ENCODE measurements at places on chromosomes 7 and 10.
A peak's percentile ranks its signal among the peaks of the same experiment; 100 is the strongest.

DNA sequence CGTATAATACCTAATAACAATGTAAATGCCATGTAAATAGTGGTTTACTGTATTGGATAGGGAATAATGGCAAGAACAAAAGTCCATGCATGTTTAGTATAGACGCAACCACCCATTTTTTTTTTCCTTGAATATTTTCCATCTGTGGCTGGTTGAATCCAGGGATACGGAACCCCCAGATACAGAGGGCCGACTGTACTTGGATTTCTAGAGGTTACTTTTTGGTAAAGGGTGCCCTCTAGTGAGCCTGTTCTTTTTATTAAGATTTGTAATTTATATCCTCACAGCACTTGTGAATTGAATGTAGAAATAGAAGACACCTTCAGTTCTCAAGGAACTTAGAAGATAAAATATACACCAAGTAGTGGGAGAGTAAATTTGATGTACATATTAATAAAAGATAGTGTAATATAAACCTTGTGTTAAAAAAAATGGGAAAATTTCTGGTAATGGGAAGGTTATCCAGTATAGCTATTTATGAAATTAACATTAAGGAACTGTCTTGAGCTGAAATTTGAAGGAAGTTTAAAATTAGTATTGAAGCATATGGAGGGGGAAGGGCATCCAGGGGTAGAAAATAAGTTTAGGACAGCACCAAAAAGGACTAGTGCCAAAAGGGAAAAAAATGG lies 32.0 kb downstream of the EXOC6 start:
- DNase-seq: peak; percentile 23

DNA sequence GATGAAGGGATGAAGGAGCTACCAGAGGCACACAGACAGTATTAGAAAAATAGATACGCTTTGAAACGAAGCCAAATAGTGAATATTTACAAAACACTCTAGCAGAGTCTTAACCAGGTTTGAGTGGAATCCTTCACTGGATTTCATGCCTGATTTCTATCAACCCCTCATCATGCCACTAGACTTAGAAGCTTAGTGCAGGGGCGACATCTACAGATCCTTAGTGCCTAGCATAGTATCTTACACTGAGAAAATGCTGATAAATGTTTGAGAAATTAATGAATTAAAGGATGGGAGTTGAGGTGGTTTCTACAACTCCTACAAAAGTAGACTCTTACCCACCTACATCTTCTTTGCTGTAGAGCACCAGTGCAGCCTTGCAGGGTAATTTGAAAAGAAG lies 54.7 kb upstream of the CCNJ start:
- DNase-seq: no peak

- no peak for DNase-seq
Measured at GRCh38 chr10:1377740-1378397, 321.7 kb downstream of the WDR37 start.

- DNase-seq: no peak
Measured at GRCh38 chr7:45229156-45229920, 71.7 kb downstream of the RAMP3 start.

GRCh38 chr7:154960063-154960790 lies 42.7 kb downstream of the PAXIP1 start:
- no peak for DNase-seq

DNA sequence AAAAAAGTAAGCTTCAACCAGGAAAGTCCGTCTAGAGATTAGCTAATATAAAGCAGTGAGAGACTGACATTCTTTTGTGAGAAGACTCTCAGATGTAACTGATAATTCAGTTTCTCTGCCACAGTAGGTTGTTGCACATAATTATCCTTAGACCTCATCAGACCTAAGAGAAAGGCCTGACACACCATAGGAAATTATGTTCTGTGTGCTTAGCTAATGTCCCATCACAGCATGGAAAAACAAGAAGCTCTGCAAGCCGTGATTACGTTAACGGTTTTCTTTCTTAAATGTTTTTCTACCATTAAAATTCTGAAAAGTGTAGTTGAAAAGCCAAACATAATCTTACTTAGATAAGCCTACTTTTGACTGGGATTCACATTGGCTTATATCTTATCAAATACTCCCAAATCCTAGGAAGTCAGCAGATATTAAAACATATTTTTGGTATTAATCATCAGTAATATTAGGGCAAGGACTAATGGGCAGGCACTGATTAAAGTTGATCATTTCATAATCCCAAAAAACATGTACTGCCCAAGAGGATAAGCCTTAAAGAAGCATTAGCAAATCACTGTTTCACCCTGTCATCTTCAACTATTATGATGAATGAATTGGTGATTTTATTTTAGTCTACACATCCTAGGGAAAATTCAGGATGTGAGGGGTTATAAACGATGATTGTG lies 5.2 kb downstream of the CSTF2T start:
- no peak for DNase-seq

DNA sequence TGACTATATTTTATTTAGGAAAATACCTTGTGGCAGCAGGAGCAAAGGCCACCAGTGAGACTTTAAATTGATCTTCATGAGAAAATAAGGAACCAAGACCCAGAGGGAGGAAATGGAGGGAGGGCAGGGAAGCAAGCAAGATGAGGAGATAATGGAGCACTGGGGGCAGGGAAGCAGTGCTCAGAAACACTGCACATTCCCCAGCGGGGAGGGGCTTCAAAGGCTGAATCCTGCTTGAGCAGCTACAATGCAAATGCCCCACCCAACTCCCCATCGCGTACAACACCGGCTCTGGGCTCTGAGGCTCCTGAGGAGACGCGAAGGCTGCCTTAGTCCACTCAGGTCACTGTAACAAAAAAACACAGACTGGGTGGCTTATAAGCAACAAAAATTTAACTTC lies 503.8 kb downstream of the GRID1 start:
- DNase-seq: no peak

DNA sequence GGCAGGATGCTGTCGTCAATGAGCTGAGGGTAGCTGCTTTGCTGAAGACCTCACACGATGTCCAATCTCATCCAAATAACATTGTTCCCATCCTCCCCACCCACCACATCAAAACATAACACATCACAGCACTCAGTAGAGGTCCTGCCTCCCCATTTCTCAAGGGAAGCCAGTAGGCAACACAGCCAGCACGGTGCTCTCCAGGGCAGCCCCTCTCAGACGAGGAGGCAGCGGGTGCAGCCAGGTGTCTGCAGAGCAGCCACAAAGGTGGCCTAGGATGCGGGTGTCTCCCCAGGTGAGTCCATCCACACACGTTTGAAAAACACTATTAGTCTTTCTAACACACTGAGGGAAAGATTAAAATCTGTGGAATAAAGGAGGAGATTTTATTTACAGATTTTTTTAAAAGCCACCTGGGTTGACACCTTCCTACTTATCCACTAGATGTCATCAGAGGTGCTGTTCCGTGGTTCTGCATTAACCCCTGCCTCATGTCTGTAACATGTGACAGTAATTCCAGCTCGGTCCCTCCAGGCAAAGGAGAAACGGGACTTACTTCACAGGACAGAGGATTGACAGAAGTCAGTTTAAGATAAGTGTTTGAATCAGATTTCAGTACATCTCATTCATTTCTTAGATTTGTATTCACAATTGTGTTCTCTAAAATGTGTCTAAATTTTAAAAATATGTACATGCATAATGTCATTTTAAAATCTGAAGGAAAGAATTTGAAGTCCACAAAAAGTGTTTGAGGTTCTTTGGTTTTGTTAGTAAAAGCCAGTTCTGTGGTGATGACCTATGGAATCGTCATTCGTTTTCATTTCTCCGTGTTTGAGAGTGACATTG lies 68.0 kb downstream of the LANCL2 start:
- peak; percentile 58 for DNase-seq

- DNase-seq: no peak
Measured at GRCh38 chr7:33192695-33193291, 63.4 kb downstream of the BBS9 start.

DNA sequence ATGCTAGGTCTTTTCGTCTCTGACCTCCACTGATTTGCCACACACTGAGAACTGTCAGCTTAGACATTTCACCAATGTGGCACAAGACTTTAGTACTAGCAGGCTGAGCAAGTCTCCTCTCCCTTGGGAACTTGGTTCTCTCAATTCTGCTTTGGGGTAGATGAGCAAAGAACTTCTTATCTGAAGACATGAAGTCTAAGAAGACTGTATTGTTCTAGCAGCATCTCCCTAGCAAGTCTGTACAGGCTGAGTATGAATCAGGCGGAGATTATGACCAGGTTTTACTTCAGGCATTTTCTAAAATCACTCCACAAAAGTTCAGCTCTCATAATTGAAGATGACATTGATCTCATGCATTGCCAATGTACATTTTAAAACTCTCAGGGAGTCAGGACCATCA lies 23.8 kb upstream of the STN1 start:
- DNase-seq: no peak

DNA sequence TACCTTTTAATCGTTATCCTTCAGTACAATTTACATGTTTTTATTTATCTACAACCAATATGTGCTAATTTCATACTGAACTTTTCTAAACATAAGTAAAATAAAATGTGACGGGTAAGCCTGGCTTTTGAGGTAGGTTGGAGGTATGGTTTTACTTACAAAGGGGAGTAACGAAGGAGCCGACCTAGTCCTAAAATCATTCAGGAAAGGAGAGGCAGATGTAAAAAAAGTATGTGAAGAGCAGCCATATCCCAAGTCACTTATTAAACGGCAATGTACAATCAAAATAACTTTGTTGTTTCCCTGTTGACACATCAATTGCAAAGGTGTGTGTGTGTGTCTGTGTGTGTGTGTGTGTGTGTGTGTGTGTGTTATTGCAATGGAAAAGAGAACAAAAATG lies 351.3 kb downstream of the CRPPA start:
- no peak for DNase-seq

DNA sequence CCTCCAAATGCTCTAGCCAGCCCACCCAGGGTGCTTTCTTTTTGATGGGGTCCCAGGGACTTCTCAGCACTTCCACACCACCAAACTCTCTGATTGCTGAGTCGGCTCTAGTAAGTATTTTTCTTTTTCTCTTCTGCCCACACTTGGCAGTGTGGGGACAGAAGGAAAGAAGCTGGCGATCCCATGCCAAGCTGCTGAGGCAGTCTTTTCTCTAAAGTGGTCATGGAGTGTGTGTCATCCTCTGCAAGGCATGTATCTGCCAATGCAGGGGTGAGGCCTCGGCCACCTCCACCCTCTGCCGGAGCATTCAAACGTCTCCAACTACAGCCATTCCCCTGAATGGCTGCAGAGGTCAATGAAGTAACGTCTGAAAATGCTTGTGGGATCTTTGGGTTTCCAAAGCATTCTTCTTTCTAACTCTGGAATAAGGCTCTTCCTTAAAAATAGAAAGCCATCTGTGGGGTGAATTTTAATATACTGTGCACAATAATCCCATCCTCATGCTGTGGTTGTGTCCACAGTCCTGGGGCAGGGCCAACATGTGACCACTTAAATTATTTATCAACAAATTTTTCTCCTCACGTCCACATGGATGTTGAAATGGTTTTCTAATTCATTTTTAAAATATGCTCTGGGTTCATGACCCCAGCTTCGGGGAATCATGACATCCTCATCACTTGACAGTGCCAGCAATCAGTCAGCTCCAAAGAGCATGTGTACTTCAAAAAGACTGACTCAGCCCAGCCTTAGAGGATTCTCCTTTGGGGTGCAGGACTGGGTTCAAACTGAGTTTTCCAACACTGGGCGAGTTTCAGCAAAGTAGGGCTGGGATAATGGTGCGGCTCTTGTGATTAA lies 171.3 kb upstream of the ITGB1 start:
- no peak for DNase-seq

DNA sequence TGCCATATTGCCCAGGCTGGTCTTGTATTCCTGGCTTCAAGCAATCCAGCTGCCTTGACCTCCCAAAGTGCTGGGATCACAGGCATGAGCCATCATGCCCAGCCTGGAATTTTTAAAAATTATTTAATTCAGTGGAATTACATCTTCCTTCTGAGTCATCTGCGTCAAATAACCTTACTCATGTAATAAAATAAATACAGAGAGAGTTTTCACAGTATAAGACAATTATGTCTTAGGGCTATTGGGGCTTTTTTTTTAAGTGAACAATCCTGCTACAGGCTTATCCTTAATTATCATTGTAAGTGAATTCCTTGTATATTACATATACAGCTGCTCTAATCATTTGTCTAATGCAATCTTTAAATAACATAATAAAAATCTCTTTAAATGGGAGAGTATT lies 108.3 kb downstream of the MAPK8 start:
- DNase-seq: no peak

DNA sequence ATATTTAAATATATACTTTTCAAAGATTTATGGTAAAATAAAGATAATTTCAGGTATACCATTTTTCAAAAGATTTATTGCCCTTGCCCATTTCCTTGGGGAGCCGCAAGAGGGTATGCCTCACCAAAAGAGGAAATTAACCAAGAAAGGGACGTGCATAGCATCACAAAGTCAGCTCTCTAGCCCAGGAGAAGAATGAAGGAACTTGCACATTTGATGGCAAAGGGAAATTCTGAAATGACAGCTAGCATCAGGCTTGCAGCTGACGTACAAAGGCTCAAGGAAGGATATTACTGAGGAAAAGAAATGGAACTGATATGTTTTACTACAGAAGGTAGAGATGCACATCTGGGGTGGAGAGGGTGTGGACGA lies 93.6 kb upstream of the RSU1 start:
- DNase-seq: no peak
